ENCODE measurements at places on chromosomes 4 and X.
A peak's percentile ranks its signal among the peaks of the same experiment; 100 is the strongest.

- peak; percentile 22 for DNase-seq
Measured at GRCh38 chrX:39261446-39262147, 460.3 kb downstream of the MID1IP1 start.

DNA sequence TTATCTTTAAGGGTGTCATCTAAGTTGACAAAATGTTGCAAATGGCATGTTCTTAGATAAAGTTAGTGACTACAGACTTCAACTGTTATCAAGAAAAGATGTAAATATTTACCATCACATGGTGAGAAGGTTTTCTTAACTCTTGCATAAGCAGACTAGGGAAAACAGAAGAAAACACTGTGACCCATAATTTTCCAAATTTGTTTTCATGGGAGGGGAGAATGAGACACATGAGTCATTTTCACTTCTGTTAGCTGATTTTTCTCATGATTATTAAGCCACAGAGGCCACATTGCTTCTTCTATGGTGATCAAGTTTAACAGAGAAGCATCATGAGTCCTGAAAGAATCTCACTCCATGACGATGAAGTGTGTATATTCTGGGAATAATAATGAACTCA is 30.2 kb upstream of the SYTL5 start:
- DNase-seq: no peak

GRCh38 chr4:152289941-152290340 is 246.0 kb downstream of the FBXW7 start:
- no peak for DNase-seq

DNA sequence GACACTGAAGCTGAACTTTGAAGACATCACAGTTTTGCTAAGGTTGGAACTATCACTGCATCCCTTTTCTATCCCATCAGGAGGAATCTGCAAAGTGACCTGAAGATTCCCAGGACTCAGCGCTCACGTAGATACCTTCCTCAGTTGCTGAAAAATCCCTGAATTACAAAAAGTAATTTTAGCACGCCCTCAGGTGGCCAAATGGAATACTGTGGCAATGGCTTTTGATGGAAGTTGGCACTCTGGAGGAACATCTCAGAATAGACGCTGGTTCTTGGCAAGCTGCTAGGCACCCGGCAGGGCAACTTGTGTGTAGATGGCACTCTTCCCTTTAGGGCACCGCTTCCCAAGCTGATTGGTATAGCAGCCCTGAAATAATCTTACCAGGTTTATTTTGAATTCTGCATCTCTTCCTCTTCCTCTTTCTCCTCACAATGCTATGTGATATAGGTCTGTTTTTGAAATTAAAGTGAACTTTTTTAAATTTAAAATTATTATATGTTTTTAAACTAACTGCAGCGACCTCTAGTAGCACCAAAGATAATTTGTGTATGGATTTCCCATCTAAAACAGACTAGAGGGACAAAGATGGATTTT is 16.3 kb upstream of the ESX1 start:
- DNase-seq: peak; percentile 42

- no peak for DNase-seq
Measured at GRCh38 chr4:158590306-158590705, 68.6 kb downstream of the RXFP1 start.

All from HAP-1 (cell line).